ENCODE measurements at places on chromosomes 16 and 17.

GRCh38 chr17:50638606-50638965 is 3.9 kb downstream of the ABCC3 start:
- no peak for DNase-seq

GRCh38 chr16:67329901-67330300 is 3.3 kb downstream of the LRRC36 start:
- DNase-seq, result no peak

- DNase-seq, result no peak
Observed at GRCh38 chr16:23757116-23757515, 2.3 kb downstream of the CHP2 start.

- no peak for DNase-seq
Observed at GRCh38 chr17:6021011-6021400, 49.2 kb upstream of the WSCD1 start.

DNA sequence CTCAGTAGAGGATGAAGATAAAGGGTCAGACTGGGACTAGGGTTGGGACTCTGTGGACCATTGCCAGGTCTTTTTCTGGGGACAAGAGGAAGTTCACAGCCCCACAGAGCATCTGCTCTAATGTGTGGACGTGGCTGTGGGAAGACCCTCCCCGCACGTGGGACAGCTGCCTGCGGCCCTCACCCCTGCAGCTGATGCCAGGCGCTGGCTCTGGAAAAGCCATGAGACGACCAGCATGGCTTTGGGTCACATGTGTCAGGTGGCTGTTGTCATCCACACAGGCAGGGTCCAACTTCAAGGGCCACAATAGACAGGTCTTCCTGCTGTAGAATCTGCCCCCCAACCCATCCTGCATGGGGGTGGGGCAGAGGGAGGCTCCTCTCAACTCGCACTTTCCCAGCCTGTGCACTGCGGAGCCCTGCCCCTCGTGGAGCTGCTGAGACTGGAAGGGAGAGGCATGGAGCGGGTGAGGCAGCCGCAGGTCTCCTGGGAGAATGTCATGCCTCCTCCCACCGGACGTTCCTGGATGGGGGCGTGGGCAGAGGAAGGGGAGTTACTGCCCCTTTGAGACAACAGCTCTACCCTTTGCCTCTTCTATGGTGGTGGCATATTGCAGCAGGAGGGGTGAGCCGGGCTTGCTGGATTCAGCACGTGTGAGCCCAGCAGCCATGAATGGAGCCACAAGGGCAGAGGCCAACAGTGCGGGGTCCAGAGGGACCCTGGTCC is 53.4 kb downstream of the PIMREG start:
- no peak for DNase-seq

DNA sequence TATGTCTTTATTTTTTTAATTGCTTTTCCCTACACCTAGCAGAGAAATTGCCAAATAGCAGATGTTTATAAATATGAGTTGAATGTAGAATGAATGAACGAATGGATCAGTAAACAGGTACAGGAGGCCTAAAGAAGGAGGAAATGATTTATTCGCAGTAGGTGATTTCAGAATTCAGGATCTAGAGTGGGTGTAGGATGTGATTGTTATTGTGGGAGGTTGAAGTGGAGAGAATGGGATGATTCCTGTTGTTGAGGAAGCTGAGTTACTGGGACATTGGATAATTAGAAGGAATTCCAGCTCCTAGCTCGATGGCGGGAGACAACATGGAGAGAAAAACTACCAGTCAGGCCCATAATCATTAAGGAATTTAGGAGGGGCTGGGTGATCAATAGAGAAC is 42.2 kb downstream of the MRTFB start:
- DNase-seq, result no peak

- DNase-seq, result no peak
Observed at GRCh38 chr16:72985995-72986394, 61.9 kb downstream of the ZFHX3 start.

DNA sequence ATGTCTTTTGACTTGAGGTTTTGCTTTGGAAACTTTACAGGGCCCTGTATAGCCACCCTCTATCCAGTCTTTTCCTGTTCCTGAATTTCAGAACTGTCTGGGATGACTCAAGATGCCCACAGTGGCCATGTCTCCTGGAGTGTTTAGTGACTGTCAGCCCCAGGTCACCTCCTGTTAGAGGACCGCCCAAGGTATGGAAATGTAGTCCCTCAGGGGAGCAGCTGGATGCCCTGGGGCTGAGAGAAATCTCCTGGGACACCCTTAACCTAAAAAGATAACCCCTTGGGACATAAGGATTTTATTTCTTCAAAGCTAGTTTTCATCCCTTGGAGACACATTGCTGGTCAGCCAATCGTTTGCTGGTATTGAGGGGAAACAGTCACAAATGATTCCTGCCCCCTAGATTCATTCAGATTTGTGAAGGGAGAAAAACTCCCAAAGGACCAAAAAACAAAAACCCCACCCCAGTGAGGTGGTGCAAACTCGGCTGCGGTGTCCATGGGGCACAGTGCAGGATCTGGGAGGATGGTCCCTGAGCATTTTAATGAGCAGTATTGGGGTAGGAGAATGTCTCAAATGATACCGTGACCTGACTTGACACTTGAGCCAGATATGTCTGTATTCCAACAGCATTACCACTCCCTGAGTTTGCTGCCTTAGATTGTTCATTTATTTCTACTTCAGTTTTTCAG is 1.7 kb downstream of the ZNF267 start:
- DNase-seq, result no peak

- no peak for DNase-seq
Observed at GRCh38 chr16:77169650-77170236, 21.2 kb upstream of the MON1B start.

GRCh38 chr16:72876981-72877373 is 171.0 kb downstream of the ZFHX3 start:
- no peak for DNase-seq

DNA sequence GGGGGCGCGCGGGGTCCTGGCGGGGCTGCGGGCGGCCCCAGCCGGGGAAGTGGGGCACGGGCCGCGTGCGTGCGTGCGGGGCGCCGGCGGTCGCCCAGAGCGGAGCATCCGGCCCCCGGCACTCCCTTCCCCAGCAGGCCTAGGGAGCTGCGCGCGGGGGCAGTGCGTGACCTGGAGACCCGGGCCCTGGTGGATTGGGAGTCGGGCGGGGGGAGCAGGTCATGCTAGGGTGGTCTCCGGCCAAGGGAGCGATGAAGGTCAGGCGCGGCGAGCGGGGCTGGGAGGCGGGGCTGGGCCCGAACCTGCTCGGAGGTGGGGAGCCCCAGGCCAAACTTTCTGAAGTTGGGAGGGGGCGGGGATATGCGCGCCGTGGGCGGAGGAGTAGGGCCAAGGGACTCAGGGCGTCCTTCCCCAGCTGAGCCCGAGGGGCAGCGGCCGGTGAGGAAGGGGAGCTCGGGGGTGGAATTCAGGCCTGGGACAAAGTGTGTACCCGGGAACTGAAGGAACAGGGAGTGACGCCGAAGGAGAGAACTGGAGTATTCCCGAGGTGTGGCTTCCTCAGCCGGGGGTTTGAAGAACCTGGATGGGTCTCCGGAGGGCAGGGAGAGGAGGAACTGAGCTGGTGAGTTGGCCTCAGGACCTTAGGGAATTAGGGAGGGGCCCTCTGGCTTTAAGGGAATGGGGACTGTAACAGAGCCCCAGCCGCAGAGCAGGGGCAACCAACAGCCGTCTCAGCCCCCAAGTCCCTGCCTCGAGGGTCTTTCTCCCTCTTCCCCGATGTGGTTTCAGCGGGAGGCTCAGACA is 589 bp downstream of the XYLT2 start:
- no peak for DNase-seq

DNA sequence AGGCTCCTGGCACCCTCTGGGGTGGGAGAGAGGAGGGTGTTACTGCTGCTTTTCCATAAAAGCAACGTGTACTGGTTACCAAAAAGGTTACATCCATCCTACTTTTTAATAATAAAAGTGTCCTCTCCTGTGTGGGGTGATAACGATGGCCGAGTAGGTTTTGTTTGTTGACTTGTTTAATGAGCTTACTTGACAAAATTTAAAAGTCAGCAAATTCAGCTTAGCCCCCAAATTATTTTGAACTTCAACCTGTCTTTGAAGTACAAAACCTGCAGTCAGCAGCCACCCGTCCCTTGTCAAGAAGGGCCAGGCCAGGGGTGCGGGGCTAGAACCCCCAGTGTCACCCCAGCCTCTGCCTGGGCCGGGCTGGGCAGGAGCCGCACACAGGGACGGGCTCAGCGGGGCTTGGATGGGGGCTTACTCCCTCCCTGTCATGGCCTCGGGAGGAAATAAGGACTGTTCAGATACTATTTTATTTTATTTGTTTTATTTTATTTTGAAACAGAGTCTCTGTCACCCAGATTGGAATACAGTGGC is 103.9 kb upstream of the CHMP6 start:
- DNase-seq, result no peak
